ENCODE measurements at places on chromosomes 6 and 20.

GRCh38 chr20:34010405-34010931 is 16.8 kb downstream of the RALY start:
- no peak for DNase-seq

DNA sequence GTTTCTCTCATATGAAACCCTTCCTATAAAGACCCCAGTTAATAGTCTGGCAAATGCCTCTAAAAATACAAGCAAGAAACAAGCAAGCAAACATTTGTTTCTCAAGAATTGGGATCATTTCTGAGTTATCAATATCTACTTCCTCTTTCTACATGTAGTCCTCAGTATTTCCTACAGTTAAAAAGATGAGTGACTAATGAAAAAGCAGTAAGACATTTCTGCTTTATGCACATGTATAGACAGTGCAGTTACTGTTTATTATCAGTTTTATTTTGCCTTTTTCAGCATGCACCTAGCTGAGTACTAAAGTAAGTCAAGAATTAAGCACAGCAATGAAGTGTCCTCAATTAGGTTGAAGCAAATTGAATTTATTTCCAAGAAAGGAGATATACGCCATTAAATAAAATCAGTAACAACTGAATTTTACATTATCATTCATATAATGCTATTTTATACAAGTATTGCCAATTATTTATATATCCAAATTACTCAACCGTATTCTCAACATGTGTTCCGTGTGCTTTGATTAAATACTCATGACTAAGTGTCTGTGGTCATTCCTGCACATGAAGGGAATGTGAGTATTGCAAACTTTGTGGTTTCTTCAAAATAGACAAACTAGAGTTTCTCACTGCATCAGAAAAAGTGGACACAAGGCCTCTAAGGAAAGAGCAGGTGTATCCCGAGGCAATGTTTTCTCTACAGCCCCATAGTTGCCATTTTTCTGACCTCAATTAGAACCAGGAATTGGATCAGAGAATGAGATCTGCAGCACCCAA is 159.3 kb upstream of the MARCKS start:
- no peak for DNase-seq

DNA sequence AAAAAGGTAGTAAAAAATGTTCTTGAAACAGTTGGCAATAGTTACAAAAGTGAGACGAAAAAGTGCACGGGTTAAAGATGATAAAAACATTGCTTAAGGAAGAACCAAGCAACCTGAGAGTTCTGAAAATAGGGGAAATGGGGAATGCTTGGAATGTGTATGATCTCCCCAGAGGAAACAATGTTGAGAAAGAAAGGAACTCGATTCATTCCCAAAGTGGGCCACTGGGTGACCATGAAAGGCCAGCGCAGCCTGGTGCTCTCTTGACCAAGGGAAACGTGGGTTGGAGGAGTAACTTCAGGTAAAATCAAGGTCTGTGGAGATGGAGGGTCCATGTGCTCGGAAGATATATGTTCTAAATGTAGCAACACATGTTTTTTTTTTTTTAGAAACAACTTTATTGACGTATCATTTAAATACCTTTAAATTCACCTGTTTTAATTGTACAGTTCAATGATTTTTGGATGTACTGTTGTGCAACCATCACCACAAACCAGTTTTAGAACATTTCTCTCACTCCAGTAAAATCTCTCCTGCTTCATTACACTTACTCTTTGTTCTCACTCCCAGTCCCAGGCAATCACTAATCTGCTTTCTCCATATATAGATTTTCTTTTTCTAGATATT is 34.5 kb upstream of the CEP85L start:
- DNase-seq = no peak

DNA sequence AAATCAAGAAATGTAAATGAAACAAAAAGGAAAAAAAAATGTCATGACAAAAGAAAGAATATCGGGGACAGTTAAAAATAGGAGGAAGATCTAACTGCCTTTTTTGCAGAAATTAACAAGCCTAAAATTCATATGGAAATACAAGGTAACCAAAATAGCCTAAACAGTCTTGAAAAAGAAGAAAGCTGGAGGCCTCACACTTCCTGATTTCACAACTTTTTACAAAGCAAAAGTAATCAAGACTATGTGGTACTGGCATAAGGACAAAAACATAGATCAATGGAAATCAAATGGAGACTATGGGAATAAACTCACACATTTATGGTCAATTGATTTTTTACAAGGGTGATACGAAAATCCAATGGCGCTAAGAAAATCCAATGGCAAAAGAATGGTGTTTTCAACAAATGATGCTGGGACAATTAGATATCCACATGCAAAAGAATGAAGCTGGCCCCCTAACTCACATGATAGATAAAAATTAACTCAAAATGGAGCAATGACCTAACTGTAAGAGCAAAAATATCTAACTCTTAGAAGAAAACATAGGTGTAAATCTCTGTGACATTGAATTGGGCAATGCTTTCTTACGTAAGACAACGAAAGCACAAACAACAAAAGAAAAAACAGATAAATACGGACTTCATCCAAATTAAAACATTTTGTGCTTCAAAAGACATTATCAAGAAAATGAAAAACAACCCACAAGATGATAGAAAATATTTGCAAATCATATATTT is 24.5 kb downstream of the MAP3K5 start:
- no peak for DNase-seq

DNA sequence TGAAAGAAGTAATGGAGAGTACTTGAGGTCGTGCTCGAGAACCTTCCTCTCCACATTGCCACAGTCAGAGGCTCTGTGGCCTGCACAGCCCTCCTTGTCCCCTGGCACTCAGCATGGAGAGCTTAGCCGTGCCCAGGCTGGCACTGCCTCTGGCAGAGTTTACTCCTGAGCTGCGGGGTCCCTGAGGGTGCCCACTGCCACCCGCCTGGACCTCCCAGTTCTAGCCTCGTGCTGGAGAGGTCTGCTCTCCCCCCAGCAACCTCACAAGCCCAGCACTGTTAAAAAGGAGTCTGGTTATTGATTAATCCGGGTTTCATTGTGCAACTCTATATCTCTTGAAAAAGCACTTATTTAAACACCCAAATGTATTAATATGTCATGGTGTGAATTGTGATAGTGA is 226.8 kb downstream of the TMEM242 start:
- no peak for DNase-seq

DNA sequence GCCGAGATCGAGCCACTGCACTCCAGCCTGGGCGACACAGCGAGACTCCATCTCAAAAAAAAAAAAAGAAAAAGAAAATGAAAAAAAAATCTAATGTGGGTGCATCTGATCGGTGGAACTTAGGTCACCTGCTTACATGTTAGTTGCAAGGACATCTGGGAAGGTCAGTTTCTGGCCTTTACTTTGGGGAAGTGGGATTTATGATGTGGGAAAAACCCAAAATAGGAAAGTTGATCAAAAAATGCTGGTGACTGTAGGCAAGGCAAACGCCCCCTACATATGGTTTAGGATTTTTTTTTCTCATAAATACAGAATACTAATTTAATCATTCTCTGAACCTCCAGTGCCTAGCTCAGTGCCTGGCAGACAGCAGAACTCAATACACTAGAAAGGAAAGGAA is 69.2 kb upstream of the PIM1 start:
- DNase-seq = no peak

DNA sequence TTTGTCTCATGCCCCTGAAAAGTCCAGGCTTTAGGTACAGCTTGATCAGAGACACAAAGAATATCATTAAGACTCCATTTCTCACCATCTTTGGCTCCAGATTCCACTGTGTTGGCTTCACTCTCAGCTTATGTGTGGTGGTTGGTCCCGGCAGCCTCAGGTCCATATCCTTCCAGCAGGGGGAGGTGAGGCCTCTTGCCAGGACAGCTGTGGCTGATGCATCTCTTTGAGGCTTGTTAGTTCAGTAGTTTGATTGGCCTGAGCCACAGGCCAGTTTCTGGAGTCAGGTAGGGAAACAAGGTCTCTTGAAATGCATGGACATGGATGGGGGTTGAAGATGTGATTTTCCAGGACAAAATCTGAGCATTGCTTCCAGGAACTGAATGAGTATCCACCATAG is 62.4 kb downstream of the JAG1 start:
- DNase-seq = no peak

DNA sequence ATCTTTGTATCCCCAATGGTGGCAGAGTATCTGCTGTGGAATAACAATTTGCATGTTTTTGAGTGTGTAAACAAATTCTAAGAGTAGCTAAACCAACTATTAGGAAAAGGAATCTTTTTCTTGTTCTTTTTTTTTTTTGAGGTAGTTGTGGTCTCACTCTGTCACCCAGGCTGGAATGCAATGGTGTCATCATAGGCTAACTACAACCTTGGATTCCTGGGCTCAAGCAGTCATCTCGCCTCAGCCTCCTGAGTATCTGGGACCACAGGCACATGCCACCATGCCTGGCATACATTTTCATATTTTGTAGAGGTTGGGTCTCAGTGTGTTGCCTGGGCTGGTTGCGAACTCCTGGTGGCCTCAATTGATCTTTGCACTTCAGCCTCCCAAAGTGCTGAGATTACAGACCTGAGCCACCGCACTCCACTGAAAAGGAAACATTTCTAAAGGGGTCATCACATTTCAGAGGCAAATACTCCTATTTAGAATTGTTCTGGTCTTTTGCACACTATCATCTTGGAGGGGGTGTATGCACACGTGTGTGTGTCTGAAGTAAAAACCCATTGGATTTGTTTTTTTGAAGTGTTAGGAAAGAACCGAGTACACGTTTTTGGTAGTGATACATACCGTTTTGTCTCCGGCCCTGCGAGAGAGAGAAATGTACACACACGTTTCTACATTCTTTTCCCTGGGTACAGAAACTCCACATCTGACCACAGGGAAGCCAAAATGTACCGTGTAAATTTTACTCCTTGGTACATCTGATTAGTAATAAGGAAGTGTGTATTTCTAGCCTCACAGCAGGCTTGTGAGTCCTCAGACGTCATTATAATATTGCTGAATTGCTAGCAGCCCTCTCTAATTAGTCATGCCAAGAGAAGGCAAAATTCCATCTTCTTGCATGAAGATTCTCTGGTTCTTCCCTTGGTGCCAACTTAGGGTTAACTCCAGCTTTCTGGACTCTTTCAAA is 183.6 kb downstream of the JARID2 start:
- DNase-seq = no peak

DNA sequence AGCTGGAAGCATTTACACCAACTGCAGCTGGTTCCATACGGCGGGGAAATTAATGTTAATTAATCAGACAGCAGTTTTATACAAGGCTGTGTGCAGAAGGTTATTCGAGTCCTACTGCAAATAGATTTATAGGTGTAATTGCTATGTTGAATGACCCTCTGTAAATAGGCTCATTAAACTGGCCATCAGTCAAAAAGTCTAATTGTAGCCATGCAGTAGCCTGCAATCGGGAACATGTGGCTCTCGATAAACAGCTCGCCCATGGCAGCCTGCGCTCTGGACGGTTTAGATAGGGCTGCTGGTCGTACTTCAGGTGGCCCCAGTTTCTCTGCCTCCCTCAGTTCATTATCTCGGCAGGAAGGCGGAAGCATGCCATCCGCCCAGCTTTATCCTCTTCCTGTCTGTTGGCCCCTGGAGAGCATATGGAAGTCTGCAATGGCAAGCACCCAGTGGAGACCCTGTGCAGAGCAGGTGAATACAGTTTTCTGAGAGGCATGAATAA is 143.2 kb downstream of the MBOAT1 start:
- no peak for DNase-seq

DNA sequence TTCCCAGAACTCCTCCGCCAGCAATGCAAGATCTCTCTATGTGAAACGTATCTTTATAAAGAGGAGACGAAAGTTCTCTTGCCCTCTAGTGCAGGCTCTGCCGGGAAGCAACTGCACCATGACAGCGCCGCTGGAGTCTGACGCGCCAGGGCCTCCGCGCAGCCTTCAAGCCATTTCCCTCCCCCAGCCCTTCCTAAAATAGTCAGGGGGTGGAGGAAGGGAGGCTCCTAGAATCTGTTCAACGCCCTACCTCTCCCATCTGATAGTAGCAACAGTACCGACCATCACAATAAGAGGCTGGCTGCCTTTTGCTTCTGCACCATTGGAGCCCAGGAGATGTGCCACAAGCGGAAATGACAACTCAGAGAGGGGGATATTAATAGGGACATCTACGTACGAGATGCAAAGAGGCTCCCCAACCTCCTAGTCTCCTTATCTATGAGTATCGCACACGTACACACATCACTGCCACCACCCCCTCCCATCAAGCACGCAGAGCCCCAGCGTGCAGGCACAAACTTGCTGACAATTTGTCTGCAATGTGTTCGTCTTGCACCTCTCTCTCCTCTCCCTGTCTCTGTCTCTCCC is 1.0 kb downstream of the SYNE1 start:
- DNase-seq = no peak

- DNase-seq = no peak
Measured at GRCh38 chr20:58233881-58234528, 5.6 kb upstream of the ANKRD60 start.

DNA sequence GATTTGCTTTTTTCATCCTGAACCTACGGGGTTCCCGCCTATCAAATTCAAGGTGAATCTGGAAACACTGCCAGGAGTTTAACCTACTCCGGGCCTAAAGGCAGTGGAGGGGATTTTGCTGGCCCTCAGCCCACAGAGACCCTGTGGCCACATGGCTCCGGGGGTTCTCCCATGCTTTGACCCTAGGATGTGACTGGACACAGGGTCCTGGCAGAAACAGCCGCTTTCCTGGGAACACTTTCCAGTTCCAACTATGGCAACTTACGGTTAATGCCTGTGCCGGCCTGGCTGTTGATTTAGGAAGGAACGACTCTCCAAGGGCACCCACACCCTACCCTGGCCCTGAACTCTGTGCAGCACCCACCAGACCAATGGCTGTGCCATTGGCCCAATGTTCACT is 141.7 kb upstream of the RPS6KA2 start:
- no peak for DNase-seq

GRCh38 chr6:136338486-136338885 is 48.8 kb upstream of the BCLAF1 start:
- DNase-seq = no peak

Data from substantia nigra (tissue), 51 donors.